ENCODE measurements at places on chromosomes 12 and 14.

DNA sequence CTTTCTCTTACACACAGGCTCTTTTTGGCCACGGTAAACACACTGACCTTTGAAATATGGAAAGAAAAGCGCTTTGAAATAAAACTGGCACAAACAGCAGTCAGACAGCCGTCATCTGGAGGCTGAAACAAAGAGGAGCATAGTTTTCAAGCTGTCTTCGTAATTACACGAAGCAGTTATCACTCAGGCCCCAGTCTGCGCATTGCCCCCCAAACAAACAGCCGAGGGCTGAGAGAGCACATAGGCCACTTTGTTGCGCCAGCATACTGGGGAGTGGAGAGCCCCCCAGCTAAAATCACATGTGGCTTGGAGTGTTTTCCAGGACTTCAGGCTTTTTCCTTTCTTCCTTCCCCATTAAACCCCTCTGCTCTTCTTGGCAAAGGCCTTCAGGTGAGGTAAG lies 142.9 kb upstream of the BTG1 start:
- no peak for DNase-seq

- no peak for DNase-seq
Observed at GRCh38 chr14:73502017-73502619, 11.4 kb downstream of the RIOX1 start.

DNA sequence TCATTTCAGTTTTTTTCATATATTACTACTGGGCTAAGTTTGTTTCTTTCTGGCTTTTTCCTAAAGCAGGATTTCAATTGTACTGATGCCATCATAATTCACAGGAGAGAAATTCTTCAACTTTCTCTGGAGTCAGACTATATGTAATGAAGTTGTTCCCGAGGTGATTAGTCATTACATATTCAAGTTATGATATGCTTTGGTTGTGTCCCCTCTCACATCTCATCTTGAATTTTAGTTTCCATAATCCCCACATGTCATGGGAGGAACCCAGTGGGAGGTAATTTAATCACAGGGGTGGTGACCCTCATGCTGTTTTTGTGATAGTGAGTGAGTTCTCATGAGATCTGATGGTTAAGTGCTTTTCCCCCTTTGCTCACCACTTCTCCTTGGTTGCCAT lies 227.5 kb upstream of the LRIG3 start:
- no peak for DNase-seq

- DNase-seq = no peak
Observed at GRCh38 chr12:12180575-12180974, 86.3 kb downstream of the LRP6 start.

Measured in activated CD4-positive, alpha-beta memory T cell treated with anti-CD3 and anti-CD28 coated beads, Interleukin-2, amount 10 ng/mL, durations not matched to agents 7 days and 5 days (primary cell).